ENCODE measurements at places on chromosomes 13 and 19.

DNA sequence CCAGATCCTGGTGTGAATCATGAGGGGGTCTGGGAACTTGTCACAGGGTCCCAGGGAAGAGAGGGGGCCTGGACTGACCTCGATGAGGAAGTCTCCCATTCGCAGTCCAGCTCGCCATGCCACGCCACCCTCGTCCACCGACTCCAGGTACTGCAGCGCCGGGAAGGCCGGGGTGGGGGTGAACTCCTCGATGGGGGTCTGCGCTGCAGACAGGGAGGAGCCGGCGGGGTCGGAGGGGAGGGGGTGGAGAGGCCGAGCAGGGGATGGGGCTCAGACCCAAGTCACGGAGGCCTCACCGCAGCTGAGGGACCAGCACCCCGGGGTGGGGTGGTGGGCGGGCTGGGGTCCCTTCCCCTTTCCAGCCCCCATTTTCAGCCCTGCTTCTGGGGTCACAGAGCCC, 30.8 kb downstream of the SHANK1 start:
- no peak for DNase-seq

DNA sequence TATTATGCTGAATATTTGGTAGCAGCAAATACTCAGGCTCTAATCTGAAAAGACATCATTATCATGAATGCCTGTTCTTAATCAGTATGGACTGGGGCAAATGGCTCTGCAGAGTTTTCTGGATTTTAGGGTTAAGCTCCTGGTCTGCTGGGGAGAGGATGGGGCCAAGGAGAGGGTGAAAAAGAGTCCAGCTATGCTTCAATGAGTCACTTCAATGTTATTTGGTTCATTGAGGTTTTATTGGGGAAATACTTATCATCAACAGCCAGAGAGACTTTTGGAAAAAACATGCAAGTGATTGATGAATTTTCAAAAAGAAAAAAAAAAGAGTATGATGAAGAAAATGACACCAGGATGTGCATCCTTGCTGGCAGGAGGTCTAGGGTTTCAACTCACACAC, 278.3 kb downstream of the UQCRFS1 start:
- DNase-seq: no peak

DNA sequence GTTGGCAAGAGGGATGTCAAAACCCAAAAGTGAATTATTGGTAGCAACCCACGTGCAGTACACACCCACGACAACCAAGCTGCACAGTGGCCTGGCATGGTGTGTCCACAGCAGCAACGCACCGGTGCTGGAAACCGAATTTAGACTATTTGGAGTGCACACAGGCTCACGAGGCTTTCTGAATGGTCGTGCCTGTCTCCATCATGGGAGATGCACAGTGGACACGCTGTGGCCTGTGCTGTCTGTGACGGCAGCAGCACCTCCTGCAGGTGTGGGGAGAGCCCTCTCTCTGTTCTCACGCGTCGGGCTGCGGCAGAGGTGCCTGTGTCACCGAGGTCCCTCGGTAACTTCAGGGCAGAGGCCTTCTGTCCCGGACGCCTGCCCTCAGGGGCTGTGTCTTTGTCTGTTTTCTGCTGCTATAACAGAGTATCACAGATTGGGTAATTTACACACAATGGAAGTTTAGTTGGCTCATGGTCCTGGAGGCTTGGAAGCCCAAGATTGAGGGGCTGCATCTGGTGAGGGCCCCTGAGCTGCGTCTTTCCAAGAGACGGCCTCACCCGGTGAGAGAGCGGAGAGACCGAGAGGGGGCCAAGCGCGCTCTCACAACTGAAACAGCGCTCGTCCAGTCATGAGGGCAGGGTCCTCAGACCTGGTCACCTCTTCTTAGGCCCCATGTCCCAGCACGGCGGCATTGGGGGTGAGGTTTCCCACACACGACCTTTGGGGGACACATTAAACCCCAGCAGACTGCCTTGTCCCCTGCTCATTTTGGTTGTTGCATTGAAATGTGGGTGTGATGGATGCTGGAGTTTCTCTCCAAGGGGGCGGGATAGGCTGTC, 9.1 kb upstream of the MCF2L start:
- no peak for DNase-seq

- DNase-seq: no peak
These were observed 233.8 kb upstream of the PRR20A start for GRCh38 chr13:56906909-56907308.

DNA sequence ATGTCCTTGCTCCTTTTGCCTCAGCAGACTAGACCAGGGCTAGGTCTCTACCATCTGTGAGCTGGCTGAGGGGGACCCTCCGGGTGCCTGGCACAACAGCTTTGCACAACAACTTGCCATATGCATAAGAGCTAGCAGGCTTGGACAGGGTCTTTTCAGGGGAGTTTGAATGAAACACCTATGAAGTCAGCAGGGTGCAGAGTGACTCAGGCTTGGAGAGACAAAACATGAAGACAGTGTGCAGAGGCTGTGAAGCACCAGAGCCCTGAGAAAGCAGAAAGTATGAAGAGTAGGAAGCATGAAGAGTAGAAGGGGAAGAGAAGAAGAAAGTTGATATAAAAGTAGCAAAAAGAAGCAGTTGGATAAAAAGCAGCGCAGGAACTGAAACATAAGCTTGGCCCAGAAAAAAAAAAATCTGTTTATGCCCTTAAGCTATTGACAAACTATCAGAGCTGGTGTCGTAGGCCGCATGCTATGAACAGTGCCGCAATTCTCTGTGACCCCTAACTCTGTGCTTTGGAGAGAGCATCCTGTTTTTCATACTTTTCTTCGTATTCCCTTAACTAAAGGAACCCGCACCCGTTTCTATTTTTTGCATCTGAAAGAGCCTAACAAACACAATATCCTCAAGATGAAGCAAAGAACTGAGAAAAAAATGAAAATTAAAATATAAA, 52.7 kb upstream of the FAM216B start:
- no peak for DNase-seq

DNA sequence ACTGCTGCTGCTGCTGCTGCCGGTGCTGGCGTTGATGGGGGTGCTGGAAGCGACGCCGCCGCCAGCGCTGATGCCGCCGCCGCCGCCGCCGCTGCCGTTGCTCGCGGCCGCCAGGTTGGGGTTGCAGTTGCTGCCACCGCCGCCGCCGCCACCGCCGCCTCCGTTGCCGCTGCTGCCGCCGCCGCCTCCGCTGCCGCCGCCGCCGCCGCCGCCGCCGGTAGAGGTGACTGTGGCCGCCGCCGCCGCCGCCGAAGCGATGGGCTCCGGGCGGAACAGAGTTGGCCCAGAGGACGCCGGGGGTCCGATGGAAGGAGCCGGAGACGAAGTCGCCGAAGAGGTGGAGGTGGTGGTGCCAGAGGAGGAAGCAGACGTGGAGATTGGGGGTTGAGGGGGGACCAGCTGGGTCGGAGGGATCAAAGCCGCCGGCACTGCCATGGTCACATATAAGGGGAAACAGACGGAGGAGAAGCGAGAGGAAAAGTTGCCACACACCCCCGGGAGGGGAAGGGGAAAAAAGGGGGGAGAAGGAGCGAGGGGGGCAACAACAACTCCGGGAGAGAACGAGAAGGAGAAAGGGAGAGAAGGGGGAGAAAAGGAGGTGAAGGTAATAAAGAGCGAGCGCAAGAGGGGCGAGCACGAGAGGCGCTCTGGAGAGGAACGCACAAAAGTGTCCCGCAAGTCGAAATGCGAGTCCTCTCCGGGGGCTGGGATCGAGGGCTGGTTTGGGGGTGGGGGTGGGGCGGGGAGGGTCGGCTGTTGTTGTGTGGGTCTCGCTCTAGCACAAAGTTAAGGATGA, 471 bp downstream of the DACH1 start:
- DNase-seq: no peak

Measured in skeletal muscle cell (primary cell).